HT-29 (cell line): ENCODE measurements at places on chromosomes 2 and 18. TPM values are rescaled to one million over a fixed set of nuclear protein-coding genes. Genes with fewer than 3 reads are reported as not detected.

The NEU2 gene
- not detected in 2 replicates for total RNA-seq

The CFAP65 gene
- not detected in 2 replicates for total RNA-seq

The RPRD1A gene
- total RNA-seq: 33.9 and 35.3 TPM in 2 replicates

The EN1 gene
- total RNA-seq: not detected in 2 replicates

The MSTN gene
- not detected in 2 replicates for total RNA-seq

The FAM237A gene
- not detected in 2 replicates for total RNA-seq

The SH3RF3 gene
- 0.05 and 0.16 TPM in 2 replicates for total RNA-seq

The HOXD1 gene
- not detected in 2 replicates for total RNA-seq

The IDH1 gene
- 85.9 and 86.5 TPM in 2 replicates for total RNA-seq

GRCh38 chr18:60892441-60892840 is 440.8 kb upstream of the CDH20 start:
- no peak for DNase-seq

- no peak for DNase-seq
Measured at GRCh38 chr2:224426656-224427055, 24.7 kb upstream of the FAM124B start.

GRCh38 chr2:29519338-29519925 is 402.0 kb downstream of the ALK start:
- no peak for DNase-seq

DNA sequence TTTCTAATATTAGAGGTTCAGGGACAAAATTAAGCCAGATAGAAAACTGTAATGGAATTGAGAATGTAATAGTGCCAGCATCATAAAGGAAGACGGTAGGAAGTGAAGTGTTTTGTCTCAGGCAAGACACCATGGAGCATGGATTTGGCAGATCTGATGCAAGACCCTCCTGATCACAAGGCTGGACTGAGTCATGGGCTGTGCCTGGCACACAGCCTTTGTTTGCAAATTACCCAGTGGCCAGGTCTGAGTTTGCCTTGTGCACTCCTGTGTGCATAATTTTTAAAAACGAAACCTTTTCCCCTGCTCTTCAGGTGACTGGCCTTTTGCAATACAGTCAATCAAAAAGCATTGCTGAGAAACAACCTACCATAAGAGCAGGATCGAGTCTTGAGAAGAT is 2.0 kb upstream of the UPP2 start:
- no peak for DNase-seq

DNA sequence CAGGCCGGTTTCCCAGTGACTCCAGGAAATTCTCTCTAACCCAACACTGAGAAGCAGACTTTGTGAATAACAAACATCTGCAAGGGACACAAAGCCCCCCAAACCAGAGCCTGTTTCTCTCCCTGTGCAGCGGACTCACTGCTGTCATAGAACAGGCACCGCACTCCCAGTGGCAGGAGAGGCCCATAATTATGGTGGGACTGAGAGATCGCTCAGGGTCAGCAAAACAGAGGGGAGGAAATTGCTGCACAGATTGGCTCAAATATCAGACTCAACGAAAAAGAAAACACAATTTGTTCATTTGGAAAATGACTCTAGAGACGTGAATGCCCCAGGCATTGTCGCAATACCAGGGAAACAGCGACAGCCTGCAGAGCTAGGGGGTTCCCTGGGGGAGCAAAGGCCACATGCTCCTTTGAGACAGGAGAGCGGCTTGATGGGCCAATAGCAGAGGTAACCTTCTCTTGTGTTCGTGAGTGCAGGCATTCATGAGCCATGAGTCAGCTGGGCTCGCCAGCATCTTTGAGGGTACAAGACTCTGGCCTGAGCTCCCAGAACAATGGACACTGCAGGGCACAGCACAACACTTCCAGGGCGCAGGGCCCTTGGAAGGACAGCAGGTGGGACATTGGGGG is 143.3 kb upstream of the KLHL29 start:
- no peak for DNase-seq

DNA sequence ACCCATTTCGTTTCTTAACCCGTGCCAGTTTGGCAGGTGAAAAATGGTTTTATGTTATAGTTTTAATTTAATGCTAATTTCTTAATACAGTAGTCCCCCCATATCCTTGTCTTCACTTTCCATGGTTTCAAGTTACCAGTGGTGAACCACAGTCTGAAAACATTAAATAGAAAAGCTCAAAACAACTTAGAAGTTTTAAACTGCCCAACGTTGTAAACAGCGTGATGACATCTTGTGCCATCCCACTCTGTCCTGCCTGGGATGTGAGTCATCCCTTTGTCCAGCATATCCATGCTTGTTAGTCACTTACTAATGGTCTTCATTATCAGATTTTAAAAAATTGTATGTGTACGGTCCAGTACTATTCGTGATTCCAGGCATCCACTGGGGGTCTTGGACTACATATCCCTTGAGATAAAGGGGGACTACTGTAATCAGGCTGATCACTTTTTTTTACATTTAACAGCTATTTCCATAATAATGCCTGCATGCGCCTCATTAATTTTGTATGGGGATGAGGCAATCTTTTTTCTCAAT is 31.9 kb downstream of the SLC66A3 start:
- DNase-seq: no peak

DNA sequence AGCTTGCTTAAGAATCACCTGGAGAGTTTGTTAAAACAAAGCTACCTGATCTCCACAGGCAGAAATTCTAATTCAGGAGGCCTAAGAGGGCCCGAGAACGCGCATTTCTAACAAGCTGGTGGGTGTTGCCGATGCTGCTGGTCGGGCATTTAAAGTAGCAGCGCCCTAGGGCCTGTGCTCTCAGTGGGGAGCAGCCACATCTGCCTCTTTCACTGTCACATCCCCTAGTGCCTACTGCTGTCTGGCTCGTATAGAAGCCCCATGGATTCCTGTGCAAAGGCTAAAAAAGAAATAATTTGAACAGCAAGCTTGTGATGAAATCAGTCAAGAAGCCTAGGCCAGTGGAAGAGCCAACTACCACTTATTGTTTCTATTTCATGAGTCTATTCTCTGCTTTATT is 126.7 kb upstream of the SMIM21 start:
- DNase-seq: no peak

DNA sequence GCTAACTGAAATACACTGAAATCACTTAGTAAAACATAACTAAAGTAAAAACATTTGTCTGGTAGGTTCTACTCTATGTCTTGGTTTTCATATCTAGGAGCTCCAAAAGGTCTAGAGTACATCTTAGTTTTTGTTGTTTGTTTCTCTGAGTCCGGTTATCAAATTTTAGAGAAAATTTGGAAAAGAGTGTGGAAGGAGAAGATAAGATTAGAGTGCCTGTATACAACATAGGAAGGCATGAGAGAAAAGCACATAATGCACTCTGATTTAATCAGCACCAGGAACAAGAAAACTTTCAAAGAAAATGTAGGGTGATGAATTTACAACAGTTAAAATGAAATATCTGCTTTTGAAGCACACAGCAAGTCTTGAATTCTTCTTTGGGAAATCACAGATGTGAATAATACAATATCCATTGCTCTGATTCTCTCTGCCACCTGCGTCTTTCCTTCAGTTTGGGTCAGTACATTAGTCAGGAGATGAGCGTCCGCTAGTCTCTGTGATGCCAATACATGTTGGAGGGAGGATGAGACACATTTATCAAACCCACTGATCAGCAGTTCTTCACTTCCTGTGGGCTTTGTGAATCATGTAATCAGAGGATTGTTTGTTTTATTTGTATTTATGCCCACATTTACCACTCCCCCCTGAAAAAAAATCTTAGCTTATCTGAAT is 477.8 kb upstream of the GCFC2 start:
- DNase-seq: no peak

- DNase-seq: no peak
Measured at GRCh38 chr2:37387148-37387835, 42.9 kb downstream of the QPCT start.

- DNase-seq: no peak
Measured at GRCh38 chr2:113184531-113185230, 10.9 kb downstream of the PSD4 start.

DNA sequence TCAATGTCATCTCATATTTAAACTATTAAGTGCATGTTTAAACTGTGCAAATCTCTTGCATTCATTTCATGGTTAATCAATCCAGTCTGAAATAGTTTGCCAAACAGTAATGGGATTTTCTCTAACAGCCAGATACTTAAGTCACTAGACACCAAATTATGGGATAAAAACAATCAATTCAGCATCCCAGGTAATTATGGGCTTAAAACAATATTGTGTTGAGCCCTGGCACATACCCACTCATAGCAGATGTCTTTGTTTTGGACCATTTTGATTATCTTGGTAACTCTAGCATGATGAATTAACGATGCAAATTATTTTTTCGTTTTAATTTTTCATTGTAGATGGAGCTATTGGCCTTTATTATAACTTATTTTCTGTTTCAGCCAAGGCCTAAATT is 118.5 kb upstream of the CD302 start:
- DNase-seq: no peak

DNA sequence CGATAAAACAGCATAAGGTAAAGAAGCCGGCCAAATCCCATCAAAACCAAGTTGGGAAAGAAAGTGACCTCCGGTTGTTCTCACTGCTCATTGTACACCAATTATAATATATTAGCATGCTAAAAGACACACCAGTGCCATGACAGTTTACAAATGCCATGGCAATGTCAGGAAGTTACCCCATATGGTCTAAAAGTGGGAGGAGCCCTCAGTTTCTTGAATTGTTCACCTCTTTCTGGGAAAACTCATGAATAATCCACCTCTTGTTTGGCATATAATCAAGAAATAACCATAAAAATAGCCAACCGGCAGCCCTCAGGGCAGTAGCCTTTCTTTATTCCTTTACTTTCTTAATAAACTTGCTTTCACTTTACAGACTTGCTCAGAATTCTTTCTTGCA is 544.9 kb upstream of the SETBP1 start:
- no peak for DNase-seq

GRCh38 chr2:196046123-196046917 is 22.3 kb downstream of the DNAH7 start:
- no peak for DNase-seq

GRCh38 chr2:62216616-62217015 is 20.7 kb downstream of the B3GNT2 start:
- DNase-seq: no peak

GRCh38 chr2:26245810-26246209 is 1.1 kb downstream of the HADHB start:
- DNase-seq: no peak

DNA sequence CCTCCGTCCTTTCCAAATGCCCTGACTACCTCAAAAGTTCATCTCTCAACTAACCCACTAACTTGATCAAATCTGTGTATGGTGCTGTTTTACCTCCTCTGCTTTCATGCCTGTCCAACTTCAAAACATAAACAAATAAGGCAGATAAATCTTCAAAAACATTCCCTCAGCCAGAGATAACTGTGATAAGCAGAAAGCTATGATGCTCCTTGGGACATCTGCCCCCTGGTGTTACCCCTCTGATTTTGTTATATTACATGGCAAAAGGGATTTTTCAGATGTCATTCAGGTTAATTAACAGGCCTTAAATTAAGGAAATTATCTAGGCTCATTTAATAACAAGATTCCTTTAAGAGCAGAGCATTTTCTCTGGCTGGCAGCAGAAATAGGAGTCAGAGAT is 810.8 kb upstream of the CHAC2 start:
- DNase-seq: no peak

- no peak for DNase-seq
Measured at GRCh38 chr18:4908328-4908727, 288.7 kb downstream of the AKAIN1 start.

GRCh38 chr2:199309973-199310372 is 147.8 kb downstream of the SATB2 start:
- no peak for DNase-seq

DNA sequence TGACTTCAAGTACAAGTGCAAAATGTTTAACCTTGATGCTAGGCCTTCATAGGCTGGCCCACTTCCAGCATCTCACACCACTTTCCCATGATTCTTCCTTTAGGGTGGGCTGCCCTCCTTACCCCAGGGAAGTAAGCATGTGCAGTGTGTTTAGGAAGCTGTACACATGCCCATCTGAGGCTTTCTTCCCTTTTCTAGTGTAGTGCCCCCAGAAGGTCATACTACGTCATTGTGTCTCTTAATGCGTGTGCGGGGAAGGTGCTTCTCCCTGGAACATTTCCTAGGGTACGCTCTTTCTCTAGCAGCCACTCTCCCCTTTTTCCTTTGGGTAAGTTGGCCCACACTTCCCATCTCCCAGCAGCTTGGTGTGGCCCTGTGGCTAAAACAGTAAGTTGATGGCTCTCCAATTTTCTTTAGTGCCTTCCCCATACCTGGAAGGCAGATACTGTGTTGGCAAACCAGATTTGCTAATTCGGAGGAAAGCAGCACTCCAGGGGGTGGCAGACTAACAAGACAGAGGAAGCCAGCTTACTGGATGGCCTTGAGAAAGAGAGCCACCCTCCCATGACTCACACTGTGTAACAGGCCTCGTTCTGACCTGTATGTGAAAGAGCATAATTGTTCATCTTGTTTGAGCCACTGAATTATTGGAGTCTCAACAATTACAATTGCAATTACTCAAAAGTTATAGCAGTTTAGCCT is 1.1 kb upstream of the SULT6B1 start:
- peak; percentile 79 for DNase-seq

- DNase-seq: no peak
Measured at GRCh38 chr2:26126074-26126473, 46.8 kb upstream of the GAREM2 start.

GRCh38 chr18:79769698-79770500 is 27.8 kb upstream of the KCNG2 start:
- DNase-seq: no peak

DNA sequence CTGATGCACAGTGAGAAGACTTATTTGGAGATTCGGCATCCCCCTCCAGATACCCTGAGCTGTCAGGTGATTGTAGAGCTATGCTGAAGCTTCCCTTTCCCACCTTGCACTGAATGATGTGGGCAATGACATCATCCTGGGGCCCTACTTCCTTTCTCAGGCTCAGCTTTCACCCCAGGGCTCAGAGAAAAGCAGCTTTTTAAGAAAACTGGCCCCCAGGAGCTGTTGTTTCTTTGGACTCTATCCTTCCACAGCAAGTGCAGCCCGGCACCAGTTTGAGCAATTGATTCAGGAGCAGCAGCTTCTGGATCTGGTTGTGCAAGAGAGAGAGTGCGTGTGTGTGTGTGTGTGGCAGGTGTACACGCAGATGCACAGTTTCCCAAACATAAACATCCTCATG is 251.3 kb downstream of the ANAPC1 start:
- no peak for DNase-seq

DNA sequence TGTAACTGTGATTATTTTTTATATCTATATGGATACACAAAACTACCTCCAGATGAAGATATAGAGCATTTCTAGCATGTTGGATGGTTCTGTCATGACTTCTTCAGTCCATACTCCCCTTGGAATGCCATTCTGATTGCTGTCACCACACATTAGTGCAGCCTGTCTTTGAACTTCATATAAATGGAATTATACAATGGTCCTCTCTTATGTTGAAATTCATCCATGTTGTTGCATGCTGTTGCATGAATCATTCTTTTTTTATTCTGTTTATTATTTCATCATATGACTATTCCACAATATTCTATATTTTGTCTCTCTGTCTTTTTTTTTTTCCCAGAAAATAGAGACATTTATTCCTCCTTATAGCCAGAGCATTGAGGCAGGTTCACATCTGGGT is 74.1 kb downstream of the OSBPL6 start:
- no peak for DNase-seq
